ENCODE measurements at places on chromosomes 7 and 10.

GRCh38 chr10:32923134-32923533 is 34.9 kb downstream of the ITGB1 start:
- DNase-seq: no peak

DNA sequence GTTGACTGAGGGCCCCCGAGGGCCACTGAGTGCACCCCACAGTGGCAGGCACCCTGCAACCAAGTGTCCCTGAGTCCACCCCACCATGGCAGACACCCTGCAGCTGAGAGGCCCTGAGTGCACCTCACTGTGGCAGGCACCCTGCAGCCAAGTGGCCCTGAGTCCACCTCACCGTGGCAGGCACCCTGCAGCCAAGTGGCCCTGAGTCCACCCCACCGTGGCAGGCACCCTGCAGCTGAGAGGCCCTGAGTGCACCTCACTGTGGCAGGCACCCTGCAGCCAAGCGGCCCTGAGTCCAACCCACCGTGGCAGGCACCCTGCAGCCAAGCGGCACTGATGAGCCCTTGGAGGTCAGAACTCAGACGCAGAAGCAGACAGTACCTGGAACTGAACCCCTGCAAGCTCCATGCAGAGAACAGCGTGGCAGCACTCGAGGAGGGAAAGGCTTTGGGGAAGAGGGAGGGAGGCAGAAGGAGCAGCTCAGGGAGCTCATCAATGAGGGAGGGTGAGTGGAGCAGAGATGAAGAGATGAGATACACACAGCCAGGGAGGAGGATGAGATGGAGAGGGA is 156.5 kb downstream of the WDR37 start:
- DNase-seq: no peak

DNA sequence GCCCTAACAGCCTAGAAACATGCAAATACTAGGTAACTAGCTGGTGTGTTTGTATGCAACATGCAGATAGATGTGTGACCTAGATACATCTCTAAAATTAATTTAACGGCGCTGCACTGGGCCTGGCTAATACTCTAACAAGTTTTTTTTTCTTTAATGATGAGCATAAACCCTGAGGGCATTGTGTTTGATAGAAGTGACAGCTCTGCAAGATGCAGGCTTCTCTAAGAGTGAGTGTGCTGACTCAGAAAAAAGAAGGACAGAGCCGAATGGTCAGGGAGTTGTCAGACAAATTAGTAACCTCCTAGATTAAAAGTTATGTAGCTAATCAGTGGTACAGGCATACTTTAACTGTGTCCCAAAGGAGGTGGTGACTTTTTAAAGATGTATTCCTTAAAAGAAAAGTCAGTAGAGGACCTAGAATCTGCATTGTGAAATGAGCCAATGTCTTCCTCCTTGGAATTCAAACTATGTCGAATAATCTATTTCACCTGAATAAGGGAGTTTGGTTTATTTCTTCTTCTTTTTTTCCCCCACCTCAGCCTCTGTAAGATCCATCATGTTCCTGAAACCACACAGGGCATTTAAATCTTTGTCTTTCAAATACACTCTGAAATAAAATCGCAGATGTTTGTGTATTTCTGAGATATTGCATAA is 315.1 kb downstream of the GFRA1 start:
- no peak for DNase-seq

DNA sequence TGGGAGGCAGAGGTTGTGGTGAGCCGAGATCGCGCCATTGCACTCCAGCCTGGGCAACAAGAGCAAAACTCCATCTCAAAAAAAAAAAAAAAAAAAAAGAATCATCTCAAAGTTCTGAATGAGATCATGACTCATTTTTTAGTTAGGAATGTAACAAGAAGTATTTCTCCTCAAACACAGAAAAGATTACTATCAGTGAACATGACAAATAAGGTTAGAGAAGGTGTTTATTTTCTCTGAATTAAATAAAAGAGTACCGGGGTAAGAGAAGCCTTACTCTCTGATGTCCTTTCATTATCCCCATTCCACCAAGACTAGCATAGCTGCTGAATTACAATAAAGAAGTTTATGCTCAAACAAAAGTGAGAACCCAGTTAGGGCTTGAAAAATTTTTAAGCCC is 50.1 kb downstream of the IPMK start:
- DNase-seq: no peak

DNA sequence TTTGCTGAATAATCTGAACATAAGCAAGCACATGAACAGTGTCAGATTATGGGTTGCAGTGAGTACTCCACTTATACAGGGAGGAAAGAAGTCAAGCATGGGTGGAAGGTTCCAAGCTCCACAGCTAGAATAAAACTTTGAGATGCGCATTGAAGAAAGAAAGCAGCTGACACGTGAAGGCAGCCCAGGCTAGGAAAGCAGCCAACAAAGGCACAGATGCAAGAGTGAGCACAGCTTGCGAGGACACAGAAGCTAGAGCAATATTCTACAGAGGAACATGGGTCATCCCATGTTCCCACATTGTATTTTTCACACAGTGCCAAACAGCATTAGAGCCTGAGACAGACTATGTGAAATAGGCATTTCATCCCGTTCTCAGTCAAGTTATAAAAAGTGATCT is 194.6 kb upstream of the TBX20 start:
- no peak for DNase-seq

GRCh38 chr10:33945051-33945450 is 610.6 kb upstream of the NRP1 start:
- no peak for DNase-seq

- DNase-seq: no peak
Measured at GRCh38 chr10:102408728-102409603, 9.6 kb downstream of the PSD start.

DNA sequence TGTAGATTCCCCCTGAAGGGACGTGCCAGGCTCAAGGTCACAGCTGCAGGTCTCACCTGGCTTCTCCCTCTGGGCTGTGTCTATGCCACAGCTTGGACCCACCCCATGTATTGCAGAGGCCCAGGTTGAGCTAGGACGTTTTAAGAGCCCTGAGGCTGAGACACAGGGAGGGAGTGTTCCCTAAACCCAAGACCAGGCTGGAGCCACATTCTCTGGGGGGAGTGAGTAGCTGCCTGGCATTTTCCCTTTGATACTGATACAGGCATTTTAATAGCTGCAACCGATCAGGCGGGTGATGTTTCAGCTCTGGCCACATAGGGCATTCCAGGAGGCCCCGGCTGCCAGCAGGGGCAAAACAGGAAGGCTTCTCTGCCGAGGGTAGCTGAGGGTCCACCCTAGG is 13.4 kb downstream of the COL13A1 start:
- DNase-seq: no peak

GRCh38 chr10:128660726-128661125 is 534.5 kb upstream of the MKI67 start:
- no peak for DNase-seq

- no peak for DNase-seq
Measured at GRCh38 chr7:28479507-28479947, 67.2 kb downstream of the CREB5 start.

DNA sequence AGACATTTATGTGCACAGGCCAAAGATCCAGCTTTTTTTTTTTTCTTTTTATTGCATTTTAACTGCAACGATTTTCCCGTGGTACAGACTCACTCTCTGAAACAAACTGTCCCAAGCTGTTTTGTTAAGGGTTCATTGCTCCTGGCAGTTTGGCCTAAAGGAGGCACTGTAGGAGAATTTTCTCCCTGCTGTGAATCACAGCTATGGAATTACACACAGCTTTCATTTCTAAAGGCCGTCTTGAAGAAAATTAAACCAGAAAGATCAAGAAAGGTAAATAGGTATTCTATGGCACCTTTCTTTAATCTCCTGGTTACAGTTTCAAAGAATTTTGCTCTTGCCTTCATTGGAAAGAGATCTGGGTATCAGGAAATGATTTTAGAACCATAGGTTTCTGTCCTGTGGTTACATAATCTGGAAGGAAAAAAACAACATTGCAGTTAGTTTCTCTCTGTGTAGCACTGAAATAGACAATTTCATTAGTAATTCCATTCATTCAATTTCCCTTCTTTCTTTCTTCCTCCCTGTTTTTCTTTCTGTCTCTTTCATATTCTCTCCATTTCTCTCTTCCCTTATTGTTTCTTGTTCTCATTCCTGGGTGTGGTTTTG is 51.2 kb downstream of the PDK4 start:
- DNase-seq: no peak

GRCh38 chr7:5620459-5620881 is 161.0 kb downstream of the RNF216 start:
- DNase-seq: no peak

DNA sequence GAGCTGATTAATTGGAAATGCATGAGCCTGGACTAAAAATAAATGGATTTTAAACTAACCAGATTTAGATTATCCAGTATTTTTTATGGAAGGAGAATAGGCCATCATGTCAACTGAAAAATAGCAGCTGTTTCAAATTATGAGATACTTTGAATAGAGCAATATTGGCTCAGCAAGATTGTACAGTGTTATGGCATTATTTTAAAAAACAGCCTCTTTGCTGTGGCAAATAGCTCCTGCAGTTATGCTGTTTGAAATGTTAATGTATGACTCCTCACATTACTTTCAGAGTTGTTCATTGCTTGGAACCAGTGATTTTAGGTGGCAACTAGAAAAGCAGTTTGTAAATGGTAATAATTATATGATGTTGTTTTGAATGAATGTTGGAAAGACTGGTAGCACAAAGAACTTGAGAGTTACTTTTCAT is 244.5 kb downstream of the KIAA1217 start:
- DNase-seq: no peak

Measured in NCI-H1436 treated with DMSO at 0.1 percent for 48 hours (cell line).